Right renal cortex interstitium (tissue), 3 donors: ENCODE measurements at places on chromosomes 1 and 21. TPM values are rescaled to one million over a fixed set of nuclear protein-coding genes. Genes with fewer than 3 reads are reported as not detected.

OR2T33 gene
- polyA plus RNA-seq = not detected

GRCh38 chr1:15723631-15724246, 12.3 kb upstream of the SLC25A34 start:
- DNase-seq = no peak

- DNase-seq = no peak
These were observed 78.0 kb upstream of the ATP5PO start for GRCh38 chr21:33993286-33994231.

UMODL1 gene
- polyA plus RNA-seq = 0.04 TPM

DNA sequence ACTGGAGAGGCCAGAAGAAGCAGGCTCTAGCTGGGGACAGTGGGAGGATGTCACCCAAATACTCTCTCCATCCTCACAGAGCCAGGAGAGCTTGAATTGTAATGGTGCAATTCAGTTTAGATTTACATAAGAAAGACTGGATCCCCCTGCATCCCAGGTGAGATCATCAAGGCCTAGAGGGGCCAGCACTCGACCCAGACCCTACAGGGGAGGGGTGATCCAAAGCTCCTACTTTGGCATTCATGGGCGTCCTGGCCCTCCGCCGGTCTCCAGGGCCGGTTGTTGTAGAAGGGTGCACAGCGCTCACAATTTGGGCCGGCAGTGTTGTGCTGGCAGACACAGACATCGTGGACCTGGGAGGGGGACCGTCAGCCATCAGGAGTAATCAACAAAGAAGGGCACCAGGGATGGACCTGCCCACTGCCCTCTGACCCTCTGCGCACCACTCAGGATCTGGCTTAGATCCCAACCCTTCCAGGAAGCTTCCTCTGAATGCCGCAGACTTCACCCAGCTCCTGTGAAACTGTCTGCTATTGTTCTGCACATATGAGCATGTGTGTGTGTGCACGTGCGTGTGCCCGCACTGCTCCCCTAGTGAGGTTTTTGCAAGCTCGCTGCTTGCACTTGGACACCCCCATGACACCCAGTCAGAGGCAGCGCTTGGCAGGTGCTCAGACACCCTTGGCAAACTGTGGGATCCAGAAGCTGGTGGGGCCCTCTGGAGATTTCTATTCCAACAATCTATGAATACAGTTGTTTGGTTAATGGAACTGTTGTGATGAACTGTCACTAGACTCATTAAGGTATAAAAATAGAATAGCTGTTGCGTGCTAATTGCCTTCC, 21.6 kb downstream of the LAMB3 start:
- DNase-seq = no peak

DNA sequence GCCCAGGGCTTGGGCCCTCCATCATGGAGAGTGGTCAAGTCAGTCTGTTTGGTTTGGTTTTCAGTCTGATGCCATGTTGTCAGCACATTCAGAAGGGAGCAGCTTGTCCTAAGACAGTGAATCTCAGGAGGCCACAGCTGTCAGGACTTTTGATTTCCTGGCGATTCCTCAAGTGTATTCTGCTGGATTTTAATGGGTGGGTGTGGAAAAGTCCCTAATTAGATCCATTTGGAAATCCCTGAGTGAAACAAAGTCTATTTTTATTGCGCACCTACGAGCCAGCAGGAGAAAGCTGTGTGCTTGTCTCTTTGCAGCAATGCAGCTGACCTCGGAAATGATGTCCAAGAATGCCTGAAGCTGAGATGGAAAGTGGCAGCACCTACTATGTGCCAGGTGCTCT, 21.6 kb upstream of the FHAD1 start:
- DNase-seq = no peak

DNA sequence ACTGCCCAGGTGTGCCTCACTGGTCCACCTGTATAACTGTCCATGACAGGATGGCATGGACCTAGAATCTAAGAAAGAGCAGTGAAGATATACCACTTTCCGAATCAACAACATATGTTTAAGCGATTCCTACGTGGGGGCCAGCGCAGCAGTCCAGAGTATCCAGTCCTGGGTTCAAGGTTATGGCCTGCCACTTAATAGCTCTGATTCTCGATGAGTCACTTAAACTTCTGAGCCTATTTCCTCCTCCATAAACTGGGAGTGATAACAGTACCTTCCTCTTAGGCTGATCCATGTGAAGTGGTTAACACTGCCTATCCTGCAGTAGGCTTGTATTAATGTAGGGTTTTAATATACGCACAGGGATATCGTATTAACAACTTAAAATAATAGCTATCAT, 2.8 kb downstream of the STPG1 start:
- DNase-seq = no peak

DNA sequence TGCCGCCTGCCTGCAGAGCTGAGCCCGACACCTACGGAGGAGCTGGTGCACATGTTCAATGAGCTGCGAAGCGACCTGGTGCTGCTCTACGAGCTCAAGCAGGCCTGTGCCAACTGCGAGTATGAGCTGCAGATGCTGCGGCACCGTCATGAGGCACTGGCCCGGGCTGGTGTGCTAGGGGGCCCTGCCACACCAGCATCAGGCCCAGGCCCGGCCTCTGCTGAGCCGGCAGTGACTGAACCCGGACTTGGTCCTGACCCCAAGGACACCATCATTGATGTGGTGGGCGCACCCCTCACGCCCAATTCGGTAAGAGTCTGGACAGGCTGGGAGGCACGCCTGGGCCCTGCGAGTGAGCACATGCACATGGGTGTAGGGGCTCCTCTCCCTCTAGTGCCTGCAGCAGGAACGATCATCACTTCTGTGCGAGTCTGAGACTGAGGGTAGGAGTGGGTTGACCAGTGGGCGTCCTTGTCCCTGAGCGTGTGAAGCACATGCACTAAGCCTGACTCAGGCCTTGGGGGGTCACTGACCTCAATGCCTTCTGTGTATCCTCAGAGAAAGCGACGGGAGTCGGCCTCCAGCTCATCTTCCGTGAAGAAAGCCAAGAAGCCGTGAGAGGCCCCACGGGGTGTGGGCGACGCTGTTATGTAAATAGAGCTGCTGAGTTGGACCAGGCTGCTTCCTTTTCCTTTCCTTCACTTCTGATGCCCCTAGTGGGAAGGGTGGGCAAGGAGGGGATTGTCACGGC, 6.9 kb downstream of the DMAP1 start:
- DNase-seq = no peak

GRCh38 chr1:165075725-165076370, 280.7 kb downstream of the LMX1A start:
- no peak for DNase-seq

DNA sequence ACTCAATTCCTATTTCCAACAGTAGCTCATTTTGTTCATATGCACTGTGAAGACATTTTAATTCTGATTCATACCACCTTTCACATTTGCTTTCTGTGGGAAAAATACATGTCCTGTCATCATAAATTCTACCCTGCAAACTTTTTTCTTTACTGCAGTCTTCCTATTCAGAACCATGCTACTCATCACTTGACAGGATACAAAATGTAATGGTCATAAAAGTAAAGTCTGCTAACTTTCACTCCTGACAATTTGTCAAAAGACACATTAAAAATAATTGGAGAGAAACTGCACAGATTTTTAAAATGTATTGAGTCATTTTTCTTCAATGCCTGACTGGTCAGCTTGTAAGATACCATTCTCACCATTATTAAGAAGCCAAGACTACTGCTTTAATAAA, 1817.1 kb downstream of the BRINP3 start:
- DNase-seq = no peak

PPFIA4 gene
- 6.6 TPM for polyA plus RNA-seq

DNA sequence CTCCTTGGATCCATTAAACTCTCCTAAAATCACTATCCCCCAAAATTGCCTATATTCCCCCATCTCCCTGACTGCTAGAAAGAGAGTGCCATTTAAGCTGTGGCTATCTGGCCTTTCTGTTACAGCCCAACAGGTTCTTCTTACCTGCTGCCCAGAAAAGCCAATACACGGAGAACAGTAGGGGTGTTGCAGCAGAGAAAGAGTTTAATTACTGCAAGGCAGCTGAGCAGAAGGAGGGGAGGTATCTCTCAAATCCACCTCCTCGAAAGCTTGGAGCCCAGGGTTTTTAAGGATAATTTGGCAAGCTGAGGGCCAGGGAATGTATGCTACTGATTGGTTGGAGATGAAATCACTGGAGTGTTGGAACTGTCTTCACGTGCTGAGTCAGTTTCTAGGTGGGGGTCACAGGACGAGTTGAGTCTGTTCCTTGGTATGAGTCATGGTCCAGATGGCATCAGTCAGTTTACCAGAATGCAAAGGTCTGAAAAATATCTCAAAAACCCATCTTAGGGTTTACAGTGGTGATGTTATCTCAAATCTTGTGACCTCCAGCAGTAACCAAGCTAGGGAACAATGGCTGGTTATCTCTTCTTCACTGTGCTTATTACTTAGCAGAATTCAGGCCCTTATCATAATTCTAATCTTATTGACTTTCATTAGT, 89.8 kb downstream of the SMYD3 start:
- no peak for DNase-seq

MARK1 gene
- polyA plus RNA-seq = 9.7 TPM

DNA sequence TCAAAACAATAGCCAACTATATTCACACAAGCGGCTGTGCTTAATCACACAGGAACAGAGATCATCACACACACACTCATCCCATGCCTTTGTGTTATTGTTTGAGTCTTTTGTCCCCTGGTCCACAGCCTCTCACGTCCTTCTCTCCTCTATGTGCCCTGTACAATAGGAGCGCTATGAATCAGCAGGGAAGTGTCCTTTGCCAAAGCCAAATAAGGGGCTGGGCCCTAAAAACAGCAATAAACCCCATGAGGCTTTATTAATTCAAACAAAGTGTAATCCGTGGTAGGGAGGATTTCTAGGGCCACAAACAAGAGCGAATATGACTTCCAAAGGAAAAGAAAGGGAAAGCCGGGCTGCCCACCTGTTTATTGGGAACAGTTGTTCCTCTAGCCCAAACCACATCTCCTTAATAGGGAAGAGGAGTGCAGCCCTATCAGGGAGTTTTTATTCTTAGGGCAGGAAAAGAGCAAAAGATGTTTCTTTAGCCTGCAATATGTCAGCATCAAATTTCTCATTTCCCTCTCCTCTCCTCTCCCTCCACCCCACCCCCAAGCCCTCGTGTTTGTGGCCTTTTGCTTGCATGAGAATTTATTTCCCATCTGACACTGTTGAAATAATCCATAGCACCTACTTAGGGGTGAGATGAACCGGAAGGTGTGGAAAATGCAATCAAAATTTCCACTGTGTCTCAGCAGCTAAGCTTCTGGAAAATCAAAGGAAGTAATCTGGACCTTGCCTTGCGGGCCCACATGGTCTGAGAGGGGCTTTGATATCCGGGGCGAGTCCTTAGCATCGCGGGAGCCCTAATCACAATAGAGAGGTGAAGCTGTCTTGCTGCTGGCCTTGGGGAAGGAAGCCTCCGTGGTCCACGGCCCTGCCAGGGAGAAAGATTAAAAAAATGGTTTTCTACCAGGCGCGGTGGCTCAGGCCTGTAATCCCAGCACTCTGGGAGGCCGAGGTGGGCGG, 45.3 kb upstream of the ITPKB start:
- DNase-seq = no peak

- no peak for DNase-seq
These were observed 199.7 kb downstream of the CAMTA1 start for GRCh38 chr1:6984986-6985385.

DNA sequence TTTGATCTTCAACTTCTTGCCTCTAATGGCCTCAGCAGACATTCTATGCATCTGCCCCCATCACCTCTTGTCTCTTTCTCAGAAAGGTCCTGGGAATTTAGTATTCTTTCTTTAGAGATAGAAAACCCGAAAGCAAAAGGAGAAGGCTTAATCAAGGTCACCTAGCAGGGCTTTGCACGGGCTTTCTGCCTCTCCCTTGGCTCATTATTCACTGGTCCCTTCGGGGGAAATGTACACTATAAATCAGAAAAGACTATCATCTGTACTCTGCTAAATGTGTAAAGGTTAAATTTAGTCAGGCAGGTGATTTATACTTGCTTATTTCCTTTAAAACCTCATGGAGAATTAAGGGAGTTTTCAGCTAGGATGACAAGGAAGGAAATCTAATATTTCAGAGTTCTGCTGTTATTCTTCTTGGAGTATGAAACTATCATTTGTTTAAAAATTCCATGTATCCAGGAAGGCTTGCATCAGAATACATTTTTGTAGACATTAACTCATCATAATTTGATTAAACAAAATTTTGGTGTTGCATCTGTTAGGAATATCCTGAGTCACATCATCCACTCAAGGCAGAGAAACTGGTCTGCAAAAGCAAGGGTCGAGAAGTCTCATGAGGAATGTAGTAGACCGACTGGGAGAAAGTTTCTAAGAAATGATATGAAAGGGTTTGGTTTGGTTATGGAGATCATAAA, 124.6 kb downstream of the GABPA start:
- no peak for DNase-seq

RNU1-4 gene
- not detected for polyA plus RNA-seq

TCHHL1 gene
- not detected for polyA plus RNA-seq

GRCh38 chr1:71618191-71618590, 537.4 kb upstream of the ZRANB2 start:
- DNase-seq = no peak

DNA sequence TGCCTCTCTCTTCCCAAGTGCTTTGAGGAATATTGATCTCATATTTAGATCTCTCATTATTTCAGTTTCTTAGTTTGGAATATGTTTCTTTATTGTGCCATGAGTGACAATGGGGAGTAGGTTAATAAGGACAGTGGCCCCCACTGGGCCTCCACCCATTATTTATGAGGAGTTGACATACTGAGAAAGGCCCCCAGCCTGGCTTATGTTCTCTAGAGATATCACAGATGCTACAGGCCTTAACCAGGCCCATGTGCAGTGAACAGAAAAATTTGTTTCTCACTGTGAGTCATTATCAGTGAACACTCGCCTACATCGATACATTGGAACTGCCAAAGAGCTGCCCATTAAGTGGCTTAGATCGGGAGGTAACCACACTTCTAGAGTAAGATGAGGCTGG, 35.7 kb upstream of the SYT6 start:
- no peak for DNase-seq

FAM72B gene
- polyA plus RNA-seq = 3.8 TPM

BCAN gene
- 0.28 TPM for polyA plus RNA-seq

OLIG2 gene
- not detected for polyA plus RNA-seq

GRCh38 chr1:160131803-160132565, 16.4 kb downstream of the ATP1A2 start:
- no peak for DNase-seq

- DNase-seq = no peak
These were observed 1371.0 kb downstream of the KCNT2 start for GRCh38 chr1:195236991-195237889.

CHIA gene
- not detected for polyA plus RNA-seq
